ENCODE measurements at places on chromosomes 4 and X.
A peak's percentile ranks its signal among the peaks of the same experiment; 100 is the strongest.

GRCh38 chrX:69324851-69325250 lies 159.6 kb upstream of the PJA1 start:
- DNase-seq = no peak

GRCh38 chr4:73413294-73413755 lies 9.2 kb downstream of the ALB start:
- DNase-seq = no peak

GRCh38 chr4:104907991-104908390 lies 238.7 kb upstream of the TET2 start:
- DNase-seq = no peak

DNA sequence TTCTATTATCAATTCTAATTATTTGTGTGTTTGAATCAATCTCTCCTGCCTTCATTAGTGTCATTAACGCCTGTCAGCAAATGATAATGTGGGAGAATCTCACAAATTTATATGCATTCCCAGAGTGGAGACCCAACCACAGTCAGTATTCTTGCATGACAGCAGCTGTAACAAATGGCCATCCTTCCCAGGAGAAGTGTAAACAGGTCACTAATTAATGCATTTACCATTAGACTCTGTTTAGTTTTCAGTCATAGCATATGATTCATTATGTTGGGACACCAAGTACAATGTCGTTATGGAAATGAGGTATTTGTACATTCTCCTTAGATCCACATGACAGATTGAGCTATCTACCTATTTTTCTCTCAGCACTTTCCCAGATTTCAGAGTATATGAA lies 50.5 kb downstream of the CT47B1 start:
- DNase-seq = no peak

- DNase-seq = no peak
Measured at GRCh38 chr4:110484767-110485166, 8.8 kb downstream of the ENPEP start.

GRCh38 chr4:4995103-4995907 lies 24.0 kb downstream of the CYTL1 start:
- DNase-seq = peak; percentile 73

- DNase-seq = no peak
Measured at GRCh38 chr4:137576446-137576845, 44.2 kb upstream of the PCDH18 start.

GRCh38 chrX:49072712-49073095 lies 1.1 kb downstream of the PRAF2 start:
- DNase-seq = no peak

DNA sequence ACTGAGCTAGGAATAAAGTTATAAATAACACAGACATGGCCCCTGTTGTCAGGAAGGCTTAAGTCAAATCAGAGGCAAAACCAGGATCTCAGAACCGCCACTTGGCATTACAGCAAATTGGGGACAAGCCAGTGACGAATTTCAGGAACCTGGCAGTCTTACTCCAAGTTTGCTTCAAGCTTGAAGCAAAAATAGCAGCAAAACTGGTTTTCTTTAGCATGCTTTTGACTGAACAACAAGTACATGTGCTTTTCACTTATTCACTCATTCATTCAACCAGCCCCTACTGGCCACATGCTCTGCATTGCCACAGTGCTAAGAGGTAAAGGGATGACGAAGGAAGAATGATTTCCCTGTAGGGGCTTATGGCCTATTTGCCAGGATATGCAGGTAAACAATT lies 253.9 kb upstream of the PPARGC1A start:
- no peak for DNase-seq

GRCh38 chr4:52713456-52713937 lies 37.7 kb downstream of the ERVMER34-1 start:
- DNase-seq = peak; percentile 16

- no peak for DNase-seq
Measured at GRCh38 chr4:159366966-159367780, 264.3 kb downstream of the RAPGEF2 start.

- no peak for DNase-seq
Measured at GRCh38 chrX:69238887-69239231, 73.6 kb upstream of the PJA1 start.

DNA sequence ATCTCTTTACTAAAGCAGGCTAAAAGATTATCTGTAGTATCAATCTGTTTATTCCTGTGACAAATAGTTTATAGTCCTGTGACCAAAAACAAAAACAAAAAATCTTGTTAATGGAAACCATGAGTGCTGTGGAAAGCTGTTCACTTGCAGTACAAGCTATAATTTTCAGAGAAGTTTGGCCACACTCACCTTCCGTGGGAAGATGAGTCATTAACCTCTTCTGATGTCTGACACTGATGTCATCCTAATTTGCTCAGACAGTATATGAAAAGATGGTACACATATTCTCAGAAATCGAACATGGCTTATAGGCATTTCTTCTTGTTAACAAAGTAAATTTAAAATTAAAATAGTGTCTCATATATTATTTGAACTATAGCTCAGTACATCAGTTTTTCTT lies 19.9 kb upstream of the ENPP6 start:
- no peak for DNase-seq

DNA sequence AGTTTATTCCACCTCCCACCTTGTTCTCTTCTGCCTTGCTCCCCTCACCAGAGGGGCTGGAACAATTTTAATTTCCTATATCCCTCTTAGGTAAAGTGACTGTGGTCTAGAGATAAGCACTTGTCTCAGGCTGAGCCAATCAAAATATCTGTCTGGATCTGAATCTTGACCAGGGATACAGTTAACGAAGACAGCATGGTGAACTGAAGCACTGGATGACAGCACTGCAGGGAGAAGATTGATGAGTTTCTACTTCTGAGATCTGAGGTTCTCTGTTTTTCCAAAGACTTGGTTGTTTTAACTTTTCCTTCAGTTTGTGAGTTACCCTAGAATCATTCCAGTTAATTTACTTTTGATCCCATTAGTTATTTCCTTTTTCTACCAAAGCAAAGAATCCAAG lies 13.2 kb downstream of the GNPDA2 start:
- no peak for DNase-seq

- DNase-seq = no peak
Measured at GRCh38 chr4:10684631-10685030, at the start of gene CLNK. CLNK (minus strand) TSS chr4:10684768; CDS start chr4:10667869, 16,899 bp downstream.

- no peak for DNase-seq
Measured at GRCh38 chr4:41514766-41515481, 23.0 kb upstream of the LIMCH1 start.

- DNase-seq = no peak
Measured at GRCh38 chr4:152448854-152449253, 87.0 kb downstream of the FBXW7 start.

GRCh38 chrX:107551546-107551945 lies 76.8 kb upstream of the PRPS1 start:
- no peak for DNase-seq

- no peak for DNase-seq
Measured at GRCh38 chrX:9369802-9370291, 95.0 kb upstream of the TBL1X start.

GRCh38 chrX:73768886-73769285 lies 205.9 kb downstream of the CHIC1 start:
- DNase-seq = no peak

DNA sequence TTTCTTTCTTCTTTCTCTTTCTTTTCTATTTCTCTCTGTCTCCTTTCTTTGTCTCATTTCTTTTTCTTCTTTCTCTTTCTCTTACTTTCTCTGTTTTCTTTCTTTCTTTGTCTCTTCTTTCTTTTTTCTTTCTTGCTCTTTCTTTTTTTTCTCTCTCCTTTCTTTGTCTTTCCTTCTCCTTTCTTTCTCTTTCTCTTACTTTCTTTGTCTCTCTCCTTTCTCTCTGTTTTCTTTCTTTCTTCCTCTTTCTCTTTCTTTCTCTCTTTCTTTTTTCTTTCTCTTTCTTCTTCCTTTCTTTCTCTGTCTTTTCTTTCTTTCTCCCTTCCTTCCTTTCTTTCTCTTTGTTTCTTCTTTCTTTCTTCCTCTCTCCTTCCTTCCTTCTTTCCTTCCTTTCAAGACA lies 184.8 kb downstream of the CRLF2 start:
- DNase-seq = no peak

- DNase-seq = peak; percentile 5
Measured at GRCh38 chrX:109926743-109927662, 75.9 kb upstream of the TMEM164 start.

- DNase-seq = peak; percentile 71
Measured at GRCh38 chr4:88378691-88379559, at the start of gene HERC6. HERC6 (plus strand) TSS chr4:88378852; CDS start chr4:88378922, 70 bp downstream.

Data from hematopoietic multipotent progenitor cell treated with erythropoietin and hydrocortisone succinate and interleukin-3 and kit ligand, for 17 days (in vitro differentiated cells).